ENCODE measurements at places on chromosomes 1 and 21.

DNA sequence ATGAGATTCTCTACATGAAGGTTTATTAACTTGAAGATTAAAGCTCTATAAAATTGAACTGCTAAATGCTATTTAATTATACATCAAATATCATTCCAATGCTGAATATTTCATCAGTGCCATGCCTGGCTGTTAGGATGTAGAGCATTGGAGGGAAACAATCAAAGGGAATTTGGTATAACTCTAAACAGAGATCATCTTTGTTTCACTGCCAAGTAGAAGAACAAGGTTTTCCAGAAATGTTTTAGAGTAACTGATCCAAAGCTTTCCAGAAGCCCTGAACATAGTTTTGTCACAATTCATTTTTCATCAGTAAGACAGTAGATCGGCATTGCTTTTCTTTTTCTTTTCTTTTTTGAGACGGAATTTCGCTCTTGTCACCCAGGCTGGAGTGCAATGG lies 5.9 kb upstream of the DSTYK start:
- DNase-seq = no peak

GRCh38 chr1:157652859-157653493 lies 47.6 kb downstream of the FCRL3 start:
- DNase-seq = no peak

GRCh38 chr1:203178821-203179666 lies 3.4 kb upstream of the MYBPH start:
- no peak for DNase-seq

GRCh38 chr1:220353229-220354012 lies 81.2 kb upstream of the RAB3GAP2 start:
- DNase-seq = no peak

- no peak for DNase-seq
These were observed 44.4 kb downstream of the SH3GLB1 start for GRCh38 chr1:86748622-86749373.

All from islet precursor cell (in vitro differentiated cells).